ENCODE measurements at places on chromosomes 2 and 18. TPM values are rescaled to one million over a fixed set of nuclear protein-coding genes. Genes with fewer than 3 reads are reported as not detected.

DNA sequence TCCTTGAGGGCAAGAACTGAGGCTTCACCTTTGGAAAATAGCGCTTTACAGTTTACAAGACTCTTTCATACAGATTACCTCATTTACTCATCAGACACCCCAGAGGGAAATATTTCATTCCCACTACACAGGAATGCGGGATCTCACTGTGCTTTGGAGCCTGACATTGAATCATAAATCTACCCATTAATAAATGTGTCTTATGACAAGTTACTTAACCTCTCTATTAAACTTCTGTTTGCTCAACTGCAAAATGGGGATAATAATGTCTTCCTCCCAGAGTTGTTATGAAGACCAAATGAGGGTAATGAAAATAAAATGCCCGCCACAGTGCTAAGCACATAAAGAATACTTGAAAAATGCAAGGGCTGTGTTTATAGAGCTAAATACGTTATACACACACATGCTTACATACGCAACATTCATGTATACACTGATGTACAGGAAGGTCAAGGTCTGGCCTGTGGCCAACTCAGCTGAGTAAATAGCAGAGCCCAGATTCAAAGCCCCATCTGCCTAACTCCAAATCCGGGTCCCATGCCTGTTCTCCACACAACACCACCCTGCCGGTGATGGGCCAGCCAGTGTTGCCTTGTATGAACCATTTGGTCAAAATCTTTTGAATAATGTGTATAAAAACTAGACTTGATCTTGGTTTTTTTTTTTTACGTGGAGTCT lies 77.8 kb upstream of the STPG4 start:
- DNase-seq: no peak

DNA sequence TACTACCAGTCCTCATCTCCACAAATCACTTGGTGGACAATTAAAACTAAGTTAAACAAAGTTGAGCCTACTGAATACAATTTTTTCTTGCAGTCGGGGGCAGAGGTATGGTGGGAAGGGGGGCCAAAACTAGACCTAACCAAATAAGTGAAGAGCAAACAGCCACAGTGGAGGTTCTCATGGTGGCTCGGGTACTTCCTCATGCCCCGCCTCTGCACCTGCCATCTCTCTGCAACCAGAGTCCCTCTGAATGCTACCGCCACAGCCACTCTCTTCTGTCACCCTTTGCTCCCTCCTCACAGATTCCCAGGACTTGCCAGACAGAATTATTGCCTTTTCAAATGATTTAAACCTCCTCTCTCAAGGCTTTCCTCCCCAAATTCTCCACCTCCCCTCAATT lies 204.2 kb downstream of the TMEM247 start:
- DNase-seq: no peak

- no peak for DNase-seq
Observed at GRCh38 chr2:206422493-206422892, 20.8 kb upstream of the ADAM23 start.

DNA sequence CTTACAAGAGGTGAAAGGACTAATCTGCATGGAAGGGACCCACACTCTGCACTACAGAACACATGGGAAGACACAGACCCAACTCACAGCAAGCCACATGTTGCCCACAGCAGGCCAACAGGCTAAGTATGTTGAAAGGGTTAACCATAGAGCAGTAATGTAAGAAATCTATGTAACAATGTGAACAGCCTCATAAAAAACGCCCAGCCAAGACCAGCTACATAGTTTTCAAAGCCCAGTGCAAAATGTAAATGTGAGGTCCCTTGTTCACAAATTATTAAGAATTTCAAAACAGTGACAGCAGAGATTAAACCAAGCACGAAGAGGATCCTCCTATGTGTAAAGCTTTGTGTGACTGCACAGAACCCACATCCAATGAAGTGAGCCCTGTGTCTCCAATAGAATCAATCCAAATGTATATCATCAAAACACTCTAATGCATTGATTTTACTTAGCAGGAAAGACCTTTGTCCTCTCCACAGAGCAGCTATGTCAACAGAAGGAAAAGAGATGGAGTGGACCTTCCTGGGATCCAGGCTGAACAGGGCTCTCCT lies 210.1 kb downstream of the AGPS start:
- DNase-seq: no peak

GRCh38 chr2:218975060-218975777 lies 9.8 kb downstream of the FEV start:
- DNase-seq: no peak

DNA sequence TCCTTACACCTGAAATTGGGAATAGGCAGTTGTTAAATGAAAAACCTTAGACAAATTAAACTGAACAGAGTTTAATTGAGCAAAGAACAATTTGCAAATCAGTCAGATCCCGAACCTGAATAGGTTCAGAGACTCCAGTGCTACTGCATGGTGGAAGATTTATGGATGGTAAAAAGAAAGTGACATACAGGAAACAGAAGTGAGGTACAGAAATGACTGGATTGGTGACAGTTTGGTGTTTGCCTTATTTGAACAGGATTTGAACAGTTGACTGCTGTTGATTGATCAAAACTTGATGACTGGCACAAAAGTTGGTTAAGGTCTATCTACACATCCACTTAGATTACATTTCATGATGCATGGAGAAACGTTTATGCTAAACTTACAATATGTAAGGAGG lies 248.8 kb downstream of the HNMT start:
- DNase-seq: no peak

DNA sequence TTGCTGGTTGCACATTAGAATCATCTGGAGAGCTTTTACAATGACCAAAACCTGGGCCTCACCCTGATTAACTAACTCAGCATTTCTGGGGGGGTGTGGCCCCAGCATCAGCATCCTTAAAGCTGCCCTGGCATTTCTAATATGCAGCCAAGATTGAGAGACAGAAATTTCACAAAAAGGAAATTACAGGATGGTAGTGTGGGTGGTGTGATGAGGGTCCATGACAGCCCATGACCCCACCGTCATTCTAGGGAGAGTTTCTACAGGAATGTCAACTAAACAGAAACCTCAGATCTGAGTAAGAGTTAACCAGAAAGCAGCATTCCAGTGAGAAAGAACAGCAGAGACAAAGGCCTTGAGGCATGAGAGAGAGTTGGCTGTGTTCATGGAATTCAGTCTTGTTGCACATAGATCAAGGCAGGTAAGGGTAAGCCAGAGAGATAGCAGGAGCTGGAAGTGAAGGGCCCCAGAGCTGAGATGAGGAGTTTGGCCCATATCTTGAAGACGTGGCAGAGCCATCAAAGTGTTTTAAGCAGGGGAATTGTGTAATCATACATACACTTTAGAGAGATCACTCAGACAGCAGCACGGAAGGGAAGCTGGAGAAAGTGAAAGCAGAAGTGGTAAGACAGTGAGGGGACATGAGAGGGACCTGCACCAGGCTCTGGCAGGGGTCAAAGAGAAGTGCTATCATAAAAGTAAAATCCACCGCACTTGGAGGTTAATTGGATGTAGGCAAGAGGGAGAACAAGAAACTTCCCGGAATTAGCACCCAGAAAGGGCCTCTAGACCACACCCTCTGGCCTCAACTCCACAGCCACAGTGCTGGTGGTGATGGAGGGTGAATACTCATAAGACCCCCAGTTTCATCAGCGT lies 7.8 kb upstream of the TRABD2A start:
- no peak for DNase-seq

GRCh38 chr2:190467575-190468083 lies 59.5 kb downstream of the MFSD6 start:
- DNase-seq: peak; percentile 30

DNA sequence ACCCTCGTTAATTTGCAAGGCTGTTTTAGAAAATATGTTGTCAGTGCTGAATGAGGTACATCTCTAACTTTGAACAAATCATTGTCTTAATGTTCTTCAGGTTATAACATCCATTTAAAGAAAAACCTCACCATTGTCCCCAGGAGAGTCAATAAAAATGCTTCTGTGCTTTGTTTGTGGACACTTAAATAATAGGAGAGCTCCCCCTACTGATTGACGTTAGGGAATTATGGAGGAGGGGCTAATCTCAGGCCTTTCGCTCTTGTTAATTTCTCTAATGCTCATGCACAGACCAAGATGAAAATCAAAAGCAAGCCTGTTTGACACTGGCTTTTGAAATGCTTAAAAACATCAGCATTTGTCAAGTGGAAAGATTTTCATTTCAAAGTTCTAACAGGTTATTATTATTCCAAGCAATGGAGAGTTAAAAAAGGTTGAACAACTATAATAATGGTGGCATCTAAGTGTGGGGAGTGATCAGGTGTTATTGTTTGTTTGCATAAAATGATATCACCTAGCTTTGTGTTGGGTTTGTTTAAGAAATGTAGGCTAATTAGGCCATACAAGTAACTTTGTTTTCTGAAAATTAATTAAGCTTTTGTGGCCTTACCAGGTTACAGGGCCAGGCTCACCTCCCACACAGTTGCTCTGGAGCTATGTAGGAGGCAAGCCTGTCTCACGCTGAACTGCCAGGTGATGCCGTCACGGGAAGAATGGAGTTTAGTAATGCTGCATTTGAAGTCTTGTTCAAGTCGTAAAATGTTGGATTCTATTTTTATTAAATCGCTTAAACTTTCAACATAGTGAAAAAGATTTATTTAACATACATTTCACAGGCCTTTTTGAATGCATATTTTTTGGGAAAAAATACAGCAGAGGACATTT lies 51.7 kb upstream of the SMIM21 start:
- DNase-seq: peak; percentile 58

DNA sequence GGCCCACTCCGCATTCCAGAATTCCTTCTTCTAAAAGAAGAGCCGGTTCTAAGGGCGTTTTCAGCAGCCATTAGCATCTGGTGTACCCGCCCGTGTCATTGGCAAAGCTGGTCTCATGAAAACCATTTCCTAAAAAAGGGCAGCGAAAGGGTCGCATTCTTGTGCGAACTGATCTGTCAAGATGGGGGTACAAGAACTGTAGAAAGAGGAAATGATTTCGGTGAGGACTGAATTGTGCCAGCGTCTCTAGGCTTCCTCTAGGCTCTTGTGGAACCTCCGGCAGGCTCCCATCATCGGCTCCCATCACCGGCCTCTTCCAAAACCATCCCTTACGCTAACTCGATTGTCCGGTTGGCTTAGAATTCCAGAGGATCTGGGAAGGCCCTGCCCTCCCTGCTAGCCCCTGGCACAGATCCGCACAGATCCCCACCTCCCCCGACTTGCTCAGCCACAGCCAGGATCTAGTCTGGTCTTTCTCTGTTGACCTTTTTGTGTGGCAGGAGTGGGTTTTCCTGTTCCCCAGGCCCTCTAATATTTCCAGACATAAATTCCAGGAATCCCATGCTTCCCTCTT lies 1.3 kb downstream of the RAB31 start:
- DNase-seq: peak; percentile 65

GRCh38 chr2:61736953-61737352 lies 116.9 kb downstream of the FAM161A start:
- DNase-seq: no peak

DNA sequence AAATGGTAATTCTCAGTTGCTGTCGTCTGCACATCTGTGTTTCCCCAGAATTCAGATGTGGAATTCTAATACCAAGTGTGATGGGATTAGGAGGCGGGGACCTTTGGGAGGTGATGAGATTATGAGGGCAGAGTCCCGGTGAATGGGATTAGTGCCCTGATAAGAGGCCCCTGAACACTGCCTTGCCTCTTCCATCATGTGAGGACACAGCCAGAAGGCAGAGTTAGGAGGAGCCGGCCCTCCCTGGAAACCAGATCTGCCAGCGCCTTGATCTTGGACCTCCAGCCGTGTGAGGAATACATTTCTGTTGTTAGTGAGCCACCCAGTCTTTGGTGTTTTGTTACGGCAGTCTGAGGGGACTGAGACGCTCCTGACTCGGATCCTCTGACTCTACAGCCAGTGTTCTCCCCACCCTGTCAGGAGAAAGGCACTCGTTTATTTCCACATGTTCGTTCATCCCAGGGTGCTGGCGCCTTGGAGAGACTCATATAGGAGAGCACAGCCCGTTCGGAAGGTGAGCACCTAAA lies 395.0 kb downstream of the ZNF516 start:
- DNase-seq: peak; percentile 15

DNA sequence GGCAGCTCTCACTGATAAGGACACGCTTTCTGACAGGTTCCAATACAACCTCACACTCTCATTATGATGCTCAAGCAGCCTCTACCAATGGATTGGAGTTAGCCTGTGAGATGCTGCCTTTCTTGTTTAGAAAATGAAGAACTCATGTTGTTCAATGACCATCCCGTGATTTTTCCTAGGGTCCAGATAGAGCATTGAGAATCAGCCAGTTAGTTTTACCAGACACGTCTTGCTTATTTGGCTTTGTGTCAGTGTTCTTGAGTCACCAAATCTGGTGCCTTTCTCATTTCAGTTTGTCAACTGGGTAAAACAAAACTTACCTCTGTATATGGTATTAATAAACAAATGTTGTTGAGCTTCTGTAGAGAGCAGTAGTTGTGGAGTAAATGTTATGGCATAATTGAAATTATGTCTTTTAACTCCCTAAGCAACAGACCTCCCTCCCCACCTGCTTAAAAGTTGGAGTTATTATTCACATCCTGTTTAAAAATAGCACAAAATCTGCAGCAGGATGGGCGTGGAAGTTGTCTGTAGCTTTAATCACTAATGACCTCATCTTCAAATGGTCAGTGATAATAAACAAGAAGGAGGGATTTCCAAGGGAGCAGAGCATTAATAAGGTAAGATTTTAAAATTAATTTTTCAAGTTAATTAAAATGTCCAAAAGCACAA lies 167.3 kb downstream of the HRH4 start:
- no peak for DNase-seq

- DNase-seq: no peak
Observed at GRCh38 chr2:137928547-137929518, 35.4 kb upstream of the HNMT start.

DNA sequence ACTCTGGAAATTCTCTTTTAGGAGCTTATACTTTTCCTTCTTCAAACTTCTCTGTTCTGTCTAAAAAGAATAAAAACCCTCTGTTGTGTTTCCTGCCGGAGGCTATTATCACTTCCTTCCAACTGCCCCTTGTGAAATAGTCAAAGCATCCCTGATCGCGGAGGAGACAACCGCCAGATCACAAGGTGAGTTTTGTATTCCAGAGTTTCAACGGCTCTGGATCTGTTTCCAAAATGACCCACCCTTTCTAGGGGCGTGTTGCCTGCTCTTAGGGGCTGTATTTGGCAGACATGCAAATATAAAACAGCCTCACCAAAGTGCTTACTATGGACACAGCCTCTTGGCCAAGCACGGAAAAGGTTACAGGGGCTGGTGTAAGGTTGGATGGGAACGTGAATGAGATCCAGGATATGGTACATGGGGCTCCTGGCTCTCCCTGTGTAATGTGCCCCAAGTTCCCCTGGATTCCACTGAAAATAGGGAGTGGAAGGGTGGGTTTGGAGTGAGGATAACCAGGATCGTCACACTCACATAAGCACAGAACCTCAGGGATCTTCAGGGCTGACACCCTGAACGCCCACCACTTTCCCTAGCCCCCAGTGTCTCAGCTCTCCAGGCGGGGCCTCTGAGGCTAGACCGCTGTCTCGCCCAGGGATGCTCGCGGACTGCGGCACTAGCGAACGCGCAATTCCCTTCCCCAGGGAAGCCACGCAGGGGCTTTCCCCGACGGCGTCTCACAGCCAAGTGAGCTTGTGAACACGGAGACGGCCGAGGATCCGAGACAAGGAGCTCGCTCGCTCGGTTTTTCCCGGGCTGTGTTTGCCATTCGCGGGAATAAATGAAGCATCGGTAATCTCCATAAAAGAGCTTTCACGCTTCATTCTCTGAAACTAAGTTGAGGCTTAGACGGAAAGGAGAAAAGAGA lies 14.4 kb downstream of the EN1 start:
- peak; percentile 62 for DNase-seq

GRCh38 chr2:178908810-178909209 lies 101.6 kb upstream of the TTN start:
- no peak for DNase-seq

Gene CCDC85A
- total RNA-seq: 0.34 TPM

Gene CYP27C1
- total RNA-seq: 3.8 TPM

Gene SPP2
- total RNA-seq: not detected

Gene GALNT5
- total RNA-seq: 0.03 TPM

Gene NEB
- total RNA-seq: 0.53 TPM

Gene CNDP2
- total RNA-seq: 69.7 TPM

Gene CDH20
- total RNA-seq: 1.6 TPM

Data from neural progenitor cell (in vitro differentiated cells).